ENCODE measurements at places on chromosomes 7 and 10. TPM values are rescaled to one million over a fixed set of nuclear protein-coding genes. Genes with fewer than 3 reads are reported as not detected.

GRCh38 chr10:109062371-109062770, 860.9 kb downstream of the XPNPEP1 start:
- DNase-seq = no peak

- no peak for DNase-seq
Observed at GRCh38 chr7:42627626-42628025, 284.2 kb downstream of the C7orf25 start.

GRCh38 chr10:50347394-50347802, 96.1 kb upstream of the ASAH2 start:
- DNase-seq = no peak

DNA sequence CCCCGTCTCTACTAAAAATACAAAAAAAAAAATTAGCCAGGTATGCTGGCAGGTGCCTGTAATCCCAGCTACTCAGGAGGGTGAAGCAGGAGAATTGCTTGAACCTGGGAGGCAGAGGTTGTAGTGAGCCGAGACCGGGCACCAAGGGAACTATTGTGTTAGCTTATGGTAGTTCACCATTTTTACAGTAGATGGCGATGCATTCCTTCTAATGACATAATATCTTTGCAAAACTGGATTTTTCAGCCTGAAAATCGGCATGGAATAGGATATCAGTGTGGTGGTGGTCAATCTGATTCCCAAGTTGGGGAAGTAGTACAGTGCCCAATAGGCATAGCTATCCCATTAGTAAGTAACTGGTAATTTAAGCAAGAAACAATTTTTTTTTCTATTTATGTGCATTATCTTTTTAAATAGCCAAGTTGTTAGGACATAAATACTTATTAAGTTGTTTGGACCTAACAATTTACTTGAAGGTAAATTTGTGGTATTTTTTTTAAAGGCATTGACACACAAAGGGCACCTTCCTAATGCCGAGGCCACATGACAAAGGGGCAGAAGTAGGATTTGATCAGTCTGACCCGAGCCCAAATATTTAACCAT, 17.6 kb upstream of the IMPDH1 start:
- no peak for DNase-seq

GRCh38 chr10:59748834-59749233, 4.4 kb downstream of the MRLN start:
- DNase-seq = no peak

GRCh38 chr10:79192677-79193003, 123.9 kb downstream of the ZMIZ1 start:
- DNase-seq = no peak

DNA sequence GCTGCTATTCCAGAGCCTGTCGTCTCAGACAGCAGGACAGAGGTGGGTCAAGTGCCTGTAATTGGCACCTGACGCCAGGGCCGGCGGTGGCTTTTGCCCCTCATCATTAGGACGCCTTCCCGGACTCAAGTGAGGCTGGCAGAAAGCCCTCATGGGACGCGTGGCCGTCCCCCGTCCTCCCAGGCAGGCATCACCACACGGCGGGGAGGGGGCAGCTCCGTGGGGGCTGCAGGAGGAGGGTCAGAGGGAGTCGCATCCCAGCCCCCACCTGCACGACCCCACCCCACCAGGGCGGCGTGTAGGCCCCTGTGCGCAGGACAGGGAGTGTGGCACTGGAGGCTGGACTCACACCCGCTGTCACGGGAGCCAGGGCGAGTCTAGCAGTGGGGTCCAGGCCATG, 16.3 kb downstream of the CFAP46 start:
- no peak for DNase-seq

GRCh38 chr10:21406595-21407193, 118.8 kb downstream of the SKIDA1 start:
- DNase-seq = no peak

- no peak for DNase-seq
Observed at GRCh38 chr7:112908086-112908485, 117.9 kb upstream of the TMEM168 start.

GRCh38 chr10:1557081-1557480, 180.2 kb downstream of the ADARB2 start:
- no peak for DNase-seq

DNA sequence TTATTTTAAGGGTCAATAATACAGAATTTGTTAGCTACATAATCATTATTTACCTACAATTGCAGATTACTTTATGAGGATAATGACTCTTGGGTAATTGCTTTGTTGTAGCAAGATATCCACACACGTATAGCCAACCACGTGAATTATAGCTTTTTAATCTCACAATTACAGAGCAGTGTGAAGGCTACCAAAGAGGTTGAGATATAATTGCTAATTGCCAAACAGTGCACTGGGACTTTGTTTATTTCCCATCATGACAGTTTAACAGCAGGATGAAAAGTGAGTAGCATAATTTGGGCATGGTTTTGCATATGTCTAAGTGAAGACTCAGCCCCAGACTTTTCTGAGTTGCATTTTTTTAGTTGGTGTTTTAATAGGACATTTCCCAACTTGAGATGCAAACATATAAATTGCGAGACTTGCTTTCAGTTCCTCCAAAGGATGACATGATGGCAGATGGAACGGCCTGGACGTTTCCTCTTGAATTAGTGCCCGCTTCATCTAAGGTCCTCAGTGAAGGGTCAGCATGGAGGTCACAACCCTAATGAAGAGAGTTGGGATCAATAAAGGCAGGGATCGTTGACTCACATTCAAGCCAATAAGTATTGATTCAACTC, 180.7 kb upstream of the GPR26 start:
- no peak for DNase-seq

DNA sequence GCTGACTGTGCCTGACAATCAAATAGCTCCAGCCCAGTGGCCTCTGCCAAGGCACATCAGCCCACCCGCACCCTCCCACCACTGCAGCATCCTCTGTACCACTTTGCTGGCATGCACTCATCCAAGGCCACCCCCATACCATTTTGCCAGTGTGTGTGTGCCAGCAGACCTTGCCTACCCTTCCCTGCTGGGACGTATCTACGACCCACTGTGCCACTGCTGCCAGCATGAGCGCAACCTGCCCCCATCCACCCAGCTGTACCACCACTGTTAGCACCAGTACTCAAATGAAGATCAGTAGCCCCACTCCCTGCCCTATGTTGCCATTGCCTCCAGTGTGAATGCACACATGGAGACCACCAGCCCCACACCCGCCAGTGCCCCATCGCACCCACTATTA, 149.4 kb upstream of the PTN start:
- no peak for DNase-seq

DNA sequence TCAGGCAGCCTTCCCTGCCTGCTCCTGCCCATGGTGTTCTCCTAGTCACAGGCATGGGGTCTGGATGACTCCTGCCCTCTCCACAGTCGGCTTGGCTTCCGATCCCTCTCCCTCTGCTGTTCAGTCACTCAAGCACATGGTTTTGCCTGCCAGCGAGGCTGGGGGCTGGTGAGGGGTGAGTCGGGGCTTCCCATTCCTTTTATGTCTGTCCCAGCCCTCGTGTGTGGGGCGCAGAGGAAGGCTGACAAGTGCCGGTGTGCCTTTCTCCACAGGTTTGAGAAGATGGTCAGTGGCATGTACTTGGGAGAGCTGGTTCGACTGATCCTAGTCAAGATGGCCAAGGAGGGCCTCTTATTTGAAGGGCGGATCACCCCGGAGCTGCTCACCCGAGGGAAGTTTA, 40.1 kb downstream of the TACR2 start:
- DNase-seq = no peak

GRCh38 chr10:72276421-72277339, 3.0 kb downstream of the DDIT4 start:
- DNase-seq = no peak

DNA sequence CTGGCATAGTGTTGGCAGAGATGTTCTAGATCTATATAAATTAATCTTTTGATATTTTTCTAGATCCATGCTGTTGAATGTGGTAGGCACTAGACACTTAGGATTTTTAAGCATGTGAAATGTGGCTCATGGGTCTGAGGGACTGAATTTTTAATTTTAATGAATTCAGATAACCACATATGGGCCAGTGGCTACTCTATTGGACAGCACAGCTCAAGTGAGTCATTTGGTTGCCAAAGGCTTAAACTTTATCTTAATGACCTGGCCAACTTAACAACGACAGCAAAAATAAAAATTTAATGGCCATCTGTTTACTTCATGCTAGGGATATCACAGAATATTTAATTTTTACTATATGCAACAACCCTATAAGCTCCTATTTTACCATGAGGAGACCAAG, 61.4 kb downstream of the CDK14 start:
- DNase-seq = no peak

The CRYGN gene
- total RNA-seq = not detected

The TMEM176A gene
- 14.3 TPM for total RNA-seq

The PAX4 gene
- 0.09 TPM for total RNA-seq

The GRM3 gene
- not detected for total RNA-seq

The NODAL gene
- not detected for total RNA-seq

The MUC12 gene
- 0.34 TPM for total RNA-seq
